ENCODE measurements at places on chromosomes 7 and 10.

DNA sequence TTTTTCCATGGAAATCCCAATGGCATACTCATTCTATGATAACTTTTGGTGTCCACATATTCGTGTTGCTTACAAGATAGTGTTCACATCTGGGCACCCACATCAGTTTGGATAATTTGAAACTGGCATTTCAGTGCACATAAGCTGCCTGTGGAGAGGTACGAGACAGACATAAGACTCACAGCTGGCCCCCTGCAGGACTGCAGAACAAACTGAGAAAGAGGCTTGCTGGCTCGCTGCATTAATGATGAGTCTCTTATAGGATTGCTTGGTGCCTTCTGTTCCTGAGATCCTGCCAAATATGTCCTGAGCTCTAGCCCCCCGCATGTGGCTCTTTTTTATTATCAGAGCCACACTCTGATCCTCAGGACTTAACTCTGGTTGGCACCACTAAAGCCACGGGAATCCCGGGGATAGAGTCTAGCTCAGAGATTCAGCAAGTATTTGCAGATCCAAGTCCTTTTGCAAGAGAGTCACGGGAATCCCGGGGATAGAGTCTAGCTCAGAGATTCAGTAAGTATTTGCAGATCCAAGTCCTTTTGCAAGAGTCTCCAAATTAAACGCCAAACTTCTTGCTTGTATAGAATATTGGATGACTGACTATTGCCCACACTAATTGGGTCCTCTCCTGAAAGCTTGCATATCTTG, 34.0 kb upstream of the JCAD start:
- ATAC-seq, result no peak

DNA sequence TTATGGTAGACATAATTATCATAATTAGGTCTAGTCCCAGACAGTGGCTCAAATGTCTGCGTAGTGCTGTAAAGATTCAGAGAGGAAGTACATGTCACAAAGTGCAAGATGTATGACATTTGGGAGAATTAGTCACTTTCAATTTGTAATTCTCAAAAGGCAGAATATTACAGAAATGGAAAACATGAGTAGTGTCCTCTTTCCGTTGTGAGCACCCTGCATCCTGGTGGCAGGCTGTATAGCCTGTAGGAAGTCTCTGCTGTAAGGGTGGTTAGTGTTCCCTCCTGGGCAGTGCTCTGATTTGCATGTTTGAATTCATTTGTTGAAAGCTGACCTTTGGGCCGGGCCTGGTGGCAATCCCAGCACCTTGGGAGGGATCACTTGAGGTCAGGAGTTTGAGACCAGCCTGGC, 17.0 kb downstream of the CDK14 start:
- ATAC-seq, result no peak

- no peak for ATAC-seq
Observed at GRCh38 chr7:75718390-75719031, 20.2 kb downstream of the HIP1 start.

GRCh38 chr7:148914208-148914777, 30.2 kb upstream of the EZH2 start:
- peak; percentile 61 for ATAC-seq

GRCh38 chr10:4361581-4361980, 464.4 kb upstream of the AKR1E2 start:
- no peak for ATAC-seq

- ATAC-seq, result no peak
Observed at GRCh38 chr10:71372882-71373495, 23.7 kb upstream of the CDH23 start.

GRCh38 chr7:2182461-2182860, 50.3 kb downstream of the MAD1L1 start:
- ATAC-seq, result no peak

- ATAC-seq, result peak; percentile 30
Observed at GRCh38 chr7:27148031-27148755, 619 bp upstream of the HOXA6 start.

DNA sequence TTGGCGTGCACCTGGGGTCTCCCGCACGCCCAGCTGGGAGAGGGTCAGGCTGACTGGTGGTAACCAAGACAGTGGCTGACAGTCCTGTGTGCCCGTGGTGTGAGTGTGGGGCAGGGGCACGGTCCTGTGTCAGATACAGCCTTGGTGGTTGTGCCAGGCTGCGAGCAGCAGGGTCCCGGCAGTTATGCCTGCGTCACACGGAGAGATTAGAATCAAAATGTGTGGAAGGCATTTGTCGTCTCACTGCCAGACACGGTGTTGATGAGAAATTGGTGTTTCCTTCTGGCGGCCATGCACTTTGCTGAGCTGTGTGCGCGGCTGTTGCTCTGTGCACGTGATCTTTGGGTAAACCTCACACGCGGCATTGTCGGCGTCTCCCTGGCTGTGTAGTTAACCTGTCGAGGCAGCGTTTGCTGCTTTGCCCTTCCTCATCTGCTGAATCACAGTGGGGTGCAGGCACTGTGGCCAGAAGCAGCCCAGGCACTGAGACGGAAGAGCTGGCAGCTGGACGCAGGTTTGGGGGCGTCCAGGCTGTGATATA, 87.7 kb downstream of the NKX6-2 start:
- no peak for ATAC-seq

GRCh38 chr7:45240273-45240771, 82.7 kb downstream of the RAMP3 start:
- ATAC-seq, result no peak

- ATAC-seq, result no peak
Observed at GRCh38 chr10:61097026-61097425, 153.0 kb upstream of the RHOBTB1 start.

DNA sequence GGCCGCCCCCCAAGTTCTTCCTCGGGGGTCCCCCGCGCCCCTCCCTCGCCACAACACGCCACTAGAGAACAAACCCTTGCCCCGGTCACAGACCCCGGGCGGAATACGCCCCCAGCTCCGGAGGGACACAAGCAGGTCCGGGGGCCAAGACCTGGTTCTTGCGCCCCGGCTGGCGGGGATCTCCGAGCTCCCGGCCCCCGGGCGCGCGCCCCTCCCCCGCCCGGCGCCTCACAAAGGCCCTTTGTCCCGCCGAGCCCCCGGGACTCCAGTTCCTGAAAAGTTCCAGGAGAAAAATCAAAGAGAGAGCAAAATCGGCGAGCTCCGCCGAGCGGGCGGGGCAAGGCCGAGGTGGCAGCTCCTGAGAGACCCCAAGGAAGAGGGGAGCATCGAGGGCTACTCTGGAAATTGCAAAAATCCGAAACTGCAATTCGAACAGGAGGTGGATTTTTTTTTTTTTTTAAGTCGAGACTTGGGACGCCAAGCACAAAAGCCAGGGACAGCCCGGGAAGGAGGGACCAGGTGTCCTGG, 4.0 kb downstream of the TNRC18 start:
- no peak for ATAC-seq

DNA sequence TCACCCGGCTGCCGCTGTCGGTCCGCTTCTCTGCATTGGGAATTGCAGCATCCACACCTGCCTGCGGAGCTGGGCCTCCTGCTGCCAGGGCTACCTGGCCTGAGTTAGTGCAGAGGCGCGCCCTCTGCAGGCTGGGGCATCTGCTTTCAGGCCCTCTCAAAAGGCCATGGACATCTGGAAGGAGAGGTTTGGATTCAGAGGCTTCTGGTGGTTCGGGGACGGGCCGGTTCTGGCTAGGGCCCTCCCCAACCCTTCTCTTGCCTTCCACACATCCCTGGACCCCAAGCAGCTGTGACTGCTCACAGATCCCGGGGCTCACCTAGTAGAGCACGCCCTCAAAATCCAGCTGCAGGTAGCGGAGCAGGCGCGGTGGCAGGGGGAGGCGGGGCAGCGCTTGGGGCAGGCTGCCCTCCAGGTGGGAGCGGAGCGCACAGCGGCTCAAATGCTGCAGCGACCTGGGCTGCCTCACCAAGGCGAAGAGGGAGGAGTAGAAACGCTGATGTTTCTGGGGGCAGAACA, 8.4 kb upstream of the GBX1 start:
- ATAC-seq, result no peak

DNA sequence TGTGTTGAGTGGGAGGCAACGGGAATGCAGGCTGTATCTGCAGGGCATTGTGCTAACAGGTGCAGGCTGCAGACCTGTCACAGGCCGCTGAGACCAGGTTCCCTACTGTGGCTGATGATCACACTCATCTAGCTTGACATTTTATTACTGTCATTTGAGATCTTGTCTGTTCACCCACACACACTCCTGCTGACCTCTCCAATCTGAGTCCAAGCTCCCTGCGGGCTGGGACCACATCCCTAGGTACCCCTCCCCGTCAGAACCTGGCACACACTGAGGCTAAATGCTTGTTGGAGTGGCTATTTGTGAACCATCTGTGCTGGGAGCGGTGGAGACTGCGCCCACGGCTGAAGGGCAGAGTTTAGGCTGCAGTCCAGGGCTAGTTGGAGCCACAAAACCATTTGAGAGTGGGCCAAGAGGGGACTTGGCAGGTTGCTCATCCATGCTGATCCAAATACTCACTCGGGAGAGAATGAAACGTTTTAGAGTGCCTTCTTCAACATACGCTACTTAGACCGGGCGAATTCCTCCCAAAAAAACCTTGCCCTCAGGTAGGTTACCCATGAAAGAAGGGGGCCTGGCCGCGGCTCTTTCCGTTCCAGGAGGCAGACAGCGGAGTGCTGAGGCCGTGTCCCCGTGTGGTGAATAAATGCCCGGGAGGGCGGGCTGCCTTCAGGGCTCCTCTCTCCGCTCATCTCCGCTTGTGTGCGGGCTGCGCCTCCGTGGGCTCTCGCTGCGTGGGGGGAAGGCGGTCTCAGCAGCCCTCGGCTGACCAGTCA, 164.4 kb downstream of the RGS10 start:
- no peak for ATAC-seq

- no peak for ATAC-seq
Observed at GRCh38 chr10:28765641-28766040, 88.3 kb downstream of the BAMBI start.

- ATAC-seq, result peak; percentile 52
Observed at GRCh38 chr10:96747734-96748550, 27.6 kb upstream of the PIK3AP1 start.

DNA sequence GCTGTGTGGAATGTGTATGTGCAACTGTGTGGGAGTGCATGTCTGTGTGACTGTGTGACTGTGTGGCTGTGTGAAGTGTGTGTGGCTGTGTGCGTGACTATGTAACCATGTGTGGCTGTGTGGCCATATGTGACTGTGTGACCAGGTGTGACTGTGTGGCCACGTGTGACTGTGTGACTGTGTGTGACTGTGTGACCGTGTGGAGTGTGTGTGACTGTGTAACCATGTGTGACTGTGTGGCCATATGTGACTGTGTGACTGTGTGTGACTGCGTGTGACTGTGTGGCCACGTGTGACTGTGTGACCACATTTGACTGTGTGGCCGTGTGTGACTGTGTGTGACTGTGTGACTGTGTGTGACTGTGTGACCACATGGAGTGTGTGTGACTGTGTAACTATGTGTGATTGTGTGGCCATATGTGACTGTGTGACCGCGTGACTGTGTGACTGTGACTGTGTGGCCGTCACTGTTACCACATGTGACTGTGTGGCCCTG, 502.9 kb downstream of the DNAJB6 start:
- no peak for ATAC-seq

DNA sequence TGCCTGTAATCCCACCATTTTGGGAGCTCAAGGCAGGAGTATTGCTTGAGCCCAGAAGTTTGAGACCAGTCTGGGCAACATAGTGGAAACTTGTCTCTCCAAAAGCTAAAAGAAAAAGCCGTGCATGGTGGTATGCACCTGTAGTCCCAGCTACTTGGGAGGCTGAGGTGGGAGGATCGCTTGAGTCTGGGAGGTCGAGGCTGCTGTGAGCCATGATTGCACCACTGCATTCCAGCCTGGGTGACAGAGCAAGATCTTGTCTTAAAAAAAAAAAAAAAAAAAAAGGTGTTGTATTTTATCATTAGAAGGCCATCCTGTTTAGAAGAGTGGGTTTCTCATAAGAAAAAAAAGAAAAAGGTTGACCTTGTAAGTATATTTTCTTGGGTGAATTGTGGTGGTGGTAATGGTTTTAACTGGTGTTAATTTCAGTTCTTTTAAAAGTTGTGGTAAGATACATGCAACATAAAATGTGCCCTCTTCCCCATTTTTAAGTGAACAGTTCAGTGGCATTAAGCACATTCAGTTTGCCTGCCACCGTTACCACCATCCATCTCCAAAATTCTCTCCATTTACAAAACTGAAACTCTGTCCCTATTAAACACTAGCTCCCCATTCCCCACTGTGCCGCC, 34.7 kb downstream of the GRIFIN start:
- ATAC-seq, result no peak

- no peak for ATAC-seq
Observed at GRCh38 chr7:89308535-89308934, 513.0 kb upstream of the TEX47 start.

- ATAC-seq, result peak; percentile 91
Observed at GRCh38 chr10:26780793-26781601, 79.8 kb downstream of the ABI1 start.

DNA sequence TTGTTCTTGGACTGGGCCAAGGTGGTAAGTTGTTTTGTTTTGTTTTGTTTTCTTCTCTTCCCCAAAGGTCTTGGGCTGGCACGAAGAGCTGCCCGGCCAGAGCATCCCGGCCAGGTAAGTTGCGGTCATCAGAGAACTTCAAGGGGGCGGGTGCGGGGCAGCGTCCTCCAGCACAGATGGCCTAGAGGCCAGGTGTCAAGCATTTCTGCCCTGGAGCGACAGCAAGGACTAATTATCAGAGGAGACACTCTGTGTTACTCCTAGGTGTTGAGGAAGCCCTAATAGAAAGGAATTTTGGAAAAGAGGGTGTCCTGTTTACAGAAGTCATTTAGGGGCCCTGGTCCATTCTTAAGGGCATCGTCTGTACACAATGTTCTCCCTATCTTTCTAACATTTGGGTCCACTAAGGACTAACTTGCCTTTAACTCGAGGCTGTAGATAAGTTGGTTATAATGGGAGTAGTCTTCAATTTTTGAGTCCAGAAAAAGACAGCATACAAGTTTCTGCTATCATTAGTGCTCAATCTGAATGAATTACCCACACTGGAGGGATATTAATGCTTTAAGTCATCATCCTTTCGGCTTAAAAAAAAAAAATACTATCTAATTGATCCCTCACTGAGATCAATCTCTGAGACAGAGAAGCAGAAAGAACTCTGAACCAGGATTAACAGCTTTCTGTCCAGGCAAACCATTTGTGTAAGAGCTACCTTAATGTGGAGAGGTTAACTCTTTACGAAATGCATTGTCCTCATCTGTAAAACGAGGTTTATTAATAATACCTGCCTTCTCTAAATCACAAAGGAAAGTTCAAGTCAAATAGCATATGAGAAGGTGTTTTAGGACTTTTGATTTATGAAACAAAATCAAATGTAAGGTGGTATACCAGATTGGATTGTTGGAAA, 1.5 kb downstream of the ITGB8 start:
- ATAC-seq, result no peak

- no peak for ATAC-seq
Observed at GRCh38 chr7:104679085-104679484, 334.9 kb upstream of the KMT2E start.

- ATAC-seq, result peak; percentile 87
Observed at GRCh38 chr10:11742009-11742778, at the start of gene ECHDC3. ECHDC3 (plus strand) TSS chr10:11742382; CDS start chr10:11742577, 195 bp downstream.

DNA sequence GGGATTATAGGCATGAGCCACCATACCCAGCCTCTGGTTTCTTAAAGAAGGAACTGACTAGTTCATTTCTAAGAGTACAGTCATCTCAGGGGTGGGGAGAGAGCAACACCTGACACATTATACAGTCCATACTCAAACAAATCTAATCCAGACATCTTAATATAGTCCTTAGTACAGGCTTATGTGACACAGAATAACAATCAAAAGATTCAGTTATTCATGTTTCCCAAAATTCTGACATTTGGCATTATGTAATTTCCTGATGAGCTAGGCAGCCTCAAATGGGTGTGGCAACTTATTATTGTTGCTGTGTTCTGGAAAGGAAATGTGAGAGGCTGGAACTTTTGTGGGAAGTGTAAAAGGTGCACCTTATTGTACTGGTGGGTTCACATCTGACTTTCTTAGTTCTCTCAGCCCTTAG, 116.3 kb downstream of the WDFY4 start:
- peak; percentile 97 for ATAC-seq

GRCh38 chr7:17405786-17406185, 107.3 kb downstream of the AHR start:
- ATAC-seq, result peak; percentile 70
